ENCODE measurements at places on chromosomes 5 and 9.

GRCh38 chr5:79774171-79774854 is 84.7 kb downstream of the CMYA5 start:
- DNase-seq, result no peak

GRCh38 chr5:59065554-59065953 is 482.7 kb downstream of the RAB3C start:
- DNase-seq, result peak; percentile 29

- DNase-seq, result no peak
These were observed 27.6 kb upstream of the RETREG1 start for GRCh38 chr5:16644301-16644889.

DNA sequence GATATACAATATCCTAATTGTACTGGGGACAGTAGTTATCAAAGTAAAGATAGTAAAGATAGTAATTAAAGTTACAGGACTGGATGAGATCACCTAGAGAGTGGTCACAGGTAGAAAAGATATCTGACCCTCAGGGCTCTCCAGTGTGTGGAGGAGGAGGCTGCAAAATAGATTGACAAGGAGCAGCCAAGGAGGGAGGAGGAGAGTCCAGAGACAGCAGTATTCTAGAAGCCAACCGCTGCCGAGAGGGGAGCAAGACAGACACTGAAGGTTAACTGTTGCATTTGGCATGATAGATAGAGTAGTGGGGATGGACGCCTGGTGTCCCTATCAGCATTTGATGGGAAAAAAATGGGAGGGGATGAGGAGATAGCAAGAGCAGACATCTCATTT is 17.0 kb upstream of the F2RL1 start:
- DNase-seq, result no peak
